Cardiac septum (tissue), 1 donor: ENCODE measurements at places on chromosomes 12 and 14. TPM values are rescaled to one million over a fixed set of nuclear protein-coding genes. Genes with fewer than 3 reads are reported as not detected.

Gene TMTC1
- total RNA-seq = 33.2 TPM

Gene NTS
- total RNA-seq = not detected

Gene HRK
- 0.59 TPM for total RNA-seq

DNA sequence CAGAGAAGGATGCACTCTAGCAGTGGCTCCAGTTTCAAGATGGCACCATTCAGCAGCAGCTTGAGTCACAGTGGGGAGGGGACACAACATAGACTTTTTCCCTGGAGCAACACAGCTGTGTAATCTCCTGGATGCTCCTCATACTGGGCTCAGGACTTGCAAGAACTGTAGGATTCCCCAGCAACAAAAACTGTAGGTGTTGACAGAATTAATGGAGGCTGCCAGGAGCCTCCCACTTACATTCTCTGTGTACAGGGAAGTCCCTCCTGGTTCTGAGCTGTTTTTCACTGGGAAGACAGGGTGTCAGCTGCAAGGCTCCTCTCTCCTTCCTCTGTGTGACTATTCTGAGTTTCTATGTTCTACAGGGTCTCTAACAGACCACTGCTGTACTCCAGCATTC lies 217.9 kb downstream of the KIF21A start:
- DNase-seq = no peak
